ENCODE measurements at places on chromosomes 1 and 21. TPM values are rescaled to one million over a fixed set of nuclear protein-coding genes. Genes with fewer than 3 reads are reported as not detected.
A peak's percentile ranks its signal among the peaks of the same experiment; 100 is the strongest.

- no peaks in the 10 kb centered on the region for H3K4me1 ChIP-seq
- DNase-seq, result peak; percentile 11
- no peak overlapping the region for H3K27ac ChIP-seq
- H3K36me3 ChIP-seq, result no peaks in the 10 kb centered on the region
- H3K4me3 ChIP-seq, result no peak overlapping the region
Observed at GRCh38 chr1:176696109-176696508, 233.1 kb downstream of the PAPPA2 start.

The CELA2B gene
- total RNA-seq, result not detected

- no peaks in the 10 kb centered on the region for H3K27me3 ChIP-seq
- no peak overlapping the region for H3K4me3 ChIP-seq
- no peaks in the 10 kb centered on the region for H3K4me1 ChIP-seq
- DNase-seq, result no peak
- H3K27ac ChIP-seq, result no peak overlapping the region
- H3K36me3 ChIP-seq, result no peaks in the 10 kb centered on the region
Observed at GRCh38 chr1:192581131-192581927, 5.8 kb downstream of the RGS1 start.

The MAP3K21 gene
- total RNA-seq, result 0.18 TPM

DNA sequence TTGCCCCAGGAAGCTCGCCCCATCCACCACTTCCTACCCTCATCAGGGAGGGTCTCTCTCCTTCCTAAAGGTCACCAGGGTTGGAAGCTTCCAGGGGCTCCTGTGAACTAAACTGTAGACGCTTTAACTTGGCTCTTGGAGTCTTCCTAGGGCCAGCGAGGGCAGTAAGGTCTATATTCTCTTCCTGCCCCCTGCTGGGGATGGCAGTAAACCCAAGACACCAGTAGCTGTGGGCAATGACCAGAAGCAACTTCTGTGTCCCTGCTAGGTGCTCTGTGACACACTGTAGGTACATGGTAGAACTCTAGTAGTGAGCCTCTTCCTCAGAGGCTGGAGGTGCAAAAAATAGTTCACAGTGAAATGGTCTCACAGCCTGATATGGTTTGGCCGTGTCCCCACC is 30.0 kb downstream of the KCND3 start:
- DNase-seq, result no peak

GRCh38 chr21:44866780-44867179 is 6.7 kb downstream of the PTTG1IP start:
- H3K27ac ChIP-seq, result peak overlapping the region; percentile 50
- peaks cover 31% of the 10 kb centered on the region for H3K36me3 ChIP-seq
- H3K4me1 ChIP-seq, result peaks cover 40% of the 10 kb centered on the region
- H3K4me3 ChIP-seq, result no peak overlapping the region
- no peaks in the 10 kb centered on the region for H3K27me3 ChIP-seq
